Fibroblast of mammary gland (primary cell): ENCODE measurements at places on chromosomes 3 and 15.

DNA sequence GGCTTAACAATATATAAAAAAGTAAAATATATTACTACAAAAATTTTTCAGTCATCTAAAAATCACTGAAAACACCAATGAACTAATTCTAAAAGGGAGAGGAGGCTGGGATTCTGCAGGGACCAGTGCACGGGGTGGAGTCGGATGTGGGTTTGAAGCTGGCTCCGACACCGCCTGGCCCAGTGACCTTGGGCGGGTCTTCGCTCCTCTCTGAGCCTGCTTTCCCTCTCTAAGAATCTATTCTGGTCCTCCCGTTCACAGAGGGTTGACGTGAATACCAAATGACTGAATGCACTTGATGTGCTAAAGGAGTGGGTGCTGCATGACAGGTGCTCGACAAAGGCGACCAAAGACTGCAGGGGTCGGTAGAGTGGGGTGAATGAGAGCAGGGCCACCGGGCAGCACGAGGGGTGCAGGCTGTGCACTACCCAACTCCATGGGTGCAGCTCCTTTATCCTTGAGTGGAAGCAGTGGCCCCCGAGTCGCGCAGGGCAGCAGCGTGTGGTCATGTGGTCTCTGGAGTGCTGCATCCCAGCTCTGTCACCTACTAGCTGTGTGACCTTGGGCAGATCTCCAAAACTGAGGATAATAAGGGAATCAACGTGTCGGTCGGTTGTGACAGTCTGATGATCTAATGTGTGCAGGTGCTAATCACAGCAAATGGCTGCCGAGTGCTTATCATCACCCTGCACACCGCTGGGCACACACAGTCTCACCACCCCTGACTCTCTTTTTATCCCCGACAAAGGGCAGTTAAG, 8.6 kb upstream of the IQSEC1 start:
- no peak for DNase-seq

GRCh38 chr3:37198547-37198946, 24.2 kb upstream of the LRRFIP2 start:
- no peak for DNase-seq

DNA sequence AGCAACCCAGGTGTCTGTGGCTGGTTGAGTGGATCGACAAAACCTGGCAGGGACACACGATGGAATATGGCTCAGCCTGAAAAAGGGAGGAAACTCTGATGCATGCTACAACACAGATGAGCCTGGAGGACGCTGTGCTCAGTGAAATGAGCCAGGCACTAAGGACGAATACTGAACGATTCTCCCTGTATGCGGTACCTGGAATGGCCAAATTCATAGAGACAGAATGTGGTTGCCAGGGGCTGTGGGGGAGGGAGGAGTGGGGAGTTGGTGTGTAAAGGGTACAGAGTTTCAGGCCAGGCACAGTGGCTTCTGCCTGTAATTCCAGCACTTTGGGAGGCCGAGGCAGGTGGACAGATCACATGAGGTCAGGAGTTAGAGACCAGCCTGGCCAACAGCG, 35.1 kb downstream of the PCSK6 start:
- no peak for DNase-seq

GRCh38 chr3:142159083-142159740, 9.9 kb upstream of the TFDP2 start:
- no peak for DNase-seq
